ENCODE measurements at places on chromosomes 7 and 10. TPM values are rescaled to one million over a fixed set of nuclear protein-coding genes. Genes with fewer than 3 reads are reported as not detected.

DNA sequence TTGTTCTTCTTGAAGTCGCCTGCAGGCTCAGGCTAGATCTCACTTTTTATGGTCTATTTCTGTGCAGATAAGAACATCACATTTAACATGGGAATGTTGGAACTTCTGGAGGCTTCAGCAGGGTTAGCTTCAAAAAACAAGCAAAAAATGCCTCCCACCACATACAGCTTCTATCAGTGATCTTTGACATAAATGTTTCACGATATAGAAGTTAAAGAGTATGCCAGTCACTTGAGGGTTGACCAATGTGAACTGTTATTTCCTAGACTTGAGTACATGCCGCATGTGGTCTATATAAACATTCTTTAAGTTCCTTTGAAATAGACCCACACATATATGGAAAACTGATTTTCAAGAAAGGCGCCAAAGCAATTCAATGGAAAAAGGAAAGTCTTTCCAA, 219.2 kb upstream of the KLF14 start:
- no peak for DNase-seq

DNA sequence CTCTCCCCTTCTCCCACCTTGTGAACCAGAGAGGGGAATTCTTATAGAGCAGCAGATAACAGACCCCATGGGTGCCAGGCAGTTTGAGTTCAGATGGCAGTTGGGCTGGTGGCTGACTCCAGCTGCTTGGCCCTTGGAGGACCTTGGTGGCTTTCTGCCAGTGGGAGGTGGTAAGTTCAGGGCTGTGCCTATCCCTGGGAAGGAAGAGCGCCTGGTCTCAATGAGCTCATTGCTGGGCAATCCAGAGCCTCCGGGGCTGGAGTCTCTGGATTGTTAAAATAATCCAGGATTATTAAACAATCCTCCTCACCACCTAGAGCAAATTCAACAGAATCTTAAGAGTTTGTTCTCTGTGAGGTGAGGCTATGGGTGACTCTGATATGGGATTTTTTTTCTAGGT, 105.2 kb downstream of the FANK1 start:
- DNase-seq: no peak

DNA sequence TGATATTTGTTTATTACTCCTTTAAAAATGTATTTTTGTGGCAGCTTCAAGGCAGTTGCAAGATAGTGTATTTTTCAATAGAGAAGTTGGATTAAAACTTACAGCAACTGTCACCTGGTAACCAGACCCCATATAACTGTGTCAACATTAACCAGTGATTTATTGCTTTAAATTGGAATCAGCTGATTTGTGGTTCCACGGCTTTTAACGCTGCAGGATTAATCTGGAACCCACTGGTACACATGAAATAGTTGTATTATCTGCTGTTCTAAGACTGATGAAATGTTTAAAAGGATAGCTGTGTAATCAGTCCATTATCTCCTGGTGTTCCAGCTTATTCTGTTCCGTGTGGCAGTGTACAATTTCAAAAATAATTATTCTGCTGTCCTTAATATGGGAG, 180.2 kb downstream of the CELF2 start:
- DNase-seq: no peak

GRCh38 chr10:49605216-49605938, 4.7 kb upstream of the SLC18A3 start:
- no peak for DNase-seq

GRCh38 chr7:136971776-136972175, 103.3 kb downstream of the CHRM2 start:
- no peak for DNase-seq

- DNase-seq: no peak
Observed at GRCh38 chr10:132948351-132948750, 6.0 kb upstream of the CFAP46 start.

GRCh38 chr10:77898323-77899079, 28.1 kb downstream of the DLG5 start:
- no peak for DNase-seq

PRKCQ gene
- polyA plus RNA-seq: 6.4 TPM
